ENCODE measurements at places on chromosomes 11 and 22.

DNA sequence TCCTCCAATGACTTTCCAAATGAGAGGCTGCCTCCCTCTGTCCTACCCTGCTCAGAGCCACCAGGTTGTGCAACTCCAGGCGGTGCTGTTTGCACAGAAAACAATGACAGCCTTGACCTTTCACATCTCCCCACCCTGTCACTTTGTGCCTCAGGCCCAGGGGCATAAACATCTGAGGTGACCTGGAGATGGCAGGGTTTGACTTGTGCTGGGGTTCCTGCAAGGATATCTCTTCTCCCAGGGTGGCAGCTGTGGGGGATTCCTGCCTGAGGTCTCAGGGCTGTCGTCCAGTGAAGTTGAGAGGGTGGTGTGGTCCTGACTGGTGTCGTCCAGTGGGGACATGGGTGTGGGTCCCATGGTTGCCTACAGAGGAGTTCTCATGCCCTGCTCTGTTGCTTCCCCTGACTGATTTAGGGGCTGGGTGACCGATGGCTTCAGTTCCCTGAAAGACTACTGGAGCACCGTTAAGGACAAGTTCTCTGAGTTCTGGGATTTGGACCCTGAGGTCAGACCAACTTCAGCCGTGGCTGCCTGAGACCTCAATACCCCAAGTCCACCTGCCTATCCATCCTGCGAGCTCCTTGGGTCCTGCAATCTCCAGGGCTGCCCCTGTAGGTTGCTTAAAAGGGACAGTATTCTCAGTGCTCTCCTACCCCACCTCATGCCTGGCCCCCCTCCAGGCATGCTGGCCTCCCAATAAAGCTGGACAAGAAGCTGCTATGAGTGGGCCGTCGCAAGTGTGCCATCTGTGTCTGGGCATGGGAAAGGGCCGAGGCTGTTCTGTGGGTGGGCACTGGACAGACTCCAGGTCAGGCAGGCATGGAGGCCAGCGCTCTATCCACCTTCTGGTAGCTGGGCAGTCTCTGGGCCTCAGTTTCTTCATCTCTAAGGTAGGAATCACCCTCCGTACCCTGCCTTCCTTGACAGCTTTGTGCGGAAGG, 2.9 kb downstream of the APOC3 start:
- DNase-seq: no peak

DNA sequence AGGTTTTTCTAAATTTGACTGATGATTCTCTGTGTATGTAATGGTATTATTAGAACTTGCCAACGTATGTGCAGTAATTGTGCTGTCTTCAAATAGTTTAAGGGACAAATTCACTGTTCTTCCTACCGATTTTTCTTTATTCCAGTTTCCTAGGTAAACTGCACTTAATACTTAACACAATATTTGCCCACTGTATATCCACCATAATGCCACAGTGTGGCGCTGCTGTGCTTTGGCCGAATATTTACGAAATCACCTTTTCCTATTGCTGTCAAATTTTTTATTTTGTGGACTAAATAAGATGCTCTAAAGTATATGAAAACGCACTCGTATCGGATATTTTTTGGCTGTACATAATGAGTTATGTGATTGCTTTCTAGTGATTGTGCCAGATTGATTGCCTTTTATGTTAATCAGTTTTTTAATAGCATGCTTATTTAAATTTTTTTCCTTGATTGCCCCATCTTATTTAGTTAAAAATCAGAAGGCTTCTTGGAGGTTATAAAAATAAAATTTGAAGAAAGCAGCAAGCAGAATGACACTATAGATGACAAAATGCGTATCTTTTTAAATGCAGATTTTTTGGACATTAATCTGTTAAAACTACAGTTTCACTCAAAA, 10.5 kb downstream of the AASDHPPT start:
- DNase-seq: peak; percentile 28

DNA sequence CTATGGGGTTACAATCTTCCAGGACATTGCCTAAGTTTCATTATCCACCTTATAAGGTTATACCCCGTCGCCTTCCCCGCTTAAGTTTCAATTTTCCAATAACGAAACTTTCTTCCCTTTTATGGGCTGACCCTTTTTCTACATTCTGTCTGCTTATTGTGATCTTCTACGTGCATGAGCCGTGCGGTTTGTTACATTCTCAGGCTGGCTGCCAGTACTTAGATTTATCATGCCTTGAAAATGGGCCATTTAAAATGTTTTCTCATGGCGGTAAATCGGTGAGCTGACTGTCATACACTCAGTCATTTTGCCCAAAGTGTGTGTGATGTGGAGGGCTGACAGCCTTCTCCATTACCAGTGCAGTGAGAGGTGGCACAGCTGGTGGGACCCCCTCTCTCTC, 23.3 kb downstream of the DGCR6L start:
- peak; percentile 4 for DNase-seq

DNA sequence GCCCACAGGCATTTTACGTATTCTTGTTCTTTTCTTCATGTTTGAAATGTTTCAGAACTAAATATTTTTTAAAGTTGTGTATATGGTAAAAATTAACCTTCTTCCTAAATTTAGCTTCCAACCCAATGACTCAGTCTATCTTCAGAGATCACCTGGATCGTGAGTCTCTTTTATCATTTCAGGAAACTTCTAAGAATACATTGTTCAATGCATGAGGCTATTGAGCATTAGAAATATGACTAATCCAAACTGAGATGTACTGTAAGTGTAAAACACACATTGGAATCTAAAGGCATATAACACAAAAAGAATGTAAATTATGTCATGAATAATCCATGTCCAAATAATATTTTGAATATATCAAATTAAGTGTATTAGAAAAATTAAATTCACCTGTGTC, 265.2 kb downstream of the LUZP2 start:
- DNase-seq: no peak

DNA sequence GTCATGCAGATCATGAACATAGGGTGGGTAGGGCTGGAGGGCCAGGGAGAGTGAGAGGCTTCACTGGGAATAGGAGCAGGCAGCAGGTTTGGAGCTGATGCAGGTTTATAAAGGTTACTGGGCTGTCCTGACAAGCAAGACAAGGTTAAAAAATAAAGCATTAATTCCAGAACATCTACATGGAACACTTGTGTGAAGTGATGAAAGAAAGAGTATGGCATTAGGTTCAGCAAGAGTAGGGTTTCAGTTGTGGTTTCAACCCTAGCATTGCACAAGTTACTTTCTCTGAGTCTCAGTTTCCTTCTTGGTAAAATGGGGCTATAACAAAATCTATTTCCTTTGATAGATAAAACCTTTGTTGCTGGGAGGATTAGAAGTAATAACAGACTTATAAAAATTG, 114.6 kb upstream of the SESN3 start:
- peak; percentile 79 for DNase-seq

DNA sequence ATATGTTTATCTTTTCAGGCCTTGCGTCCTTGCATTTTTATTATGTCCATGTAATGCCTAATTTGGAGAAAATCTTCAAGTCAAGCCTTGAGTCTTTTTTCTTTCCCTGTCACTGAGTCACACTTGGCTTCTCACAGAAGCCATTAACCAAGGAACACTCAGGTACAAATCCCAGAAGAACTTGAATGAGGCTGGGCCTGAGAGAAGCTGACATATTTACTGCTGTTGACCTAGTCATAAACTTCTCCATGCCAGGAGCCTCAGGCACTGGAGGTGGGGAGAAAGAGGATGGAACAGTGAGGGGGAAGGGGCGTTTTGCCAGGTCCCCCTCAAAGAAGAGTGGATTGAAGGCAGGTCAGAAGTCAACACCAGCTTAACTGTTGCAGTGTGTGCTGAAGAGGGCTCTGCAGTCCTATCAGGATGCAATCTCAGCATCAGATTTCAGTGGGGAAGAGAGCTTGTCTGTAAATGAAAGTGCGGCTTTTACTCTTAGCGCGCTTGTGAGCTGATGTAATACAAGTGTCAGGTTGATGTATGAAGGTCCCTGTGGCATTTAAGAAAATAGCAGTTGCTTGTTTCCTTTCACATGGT, 526.0 kb downstream of the ETS1 start:
- no peak for DNase-seq

DNA sequence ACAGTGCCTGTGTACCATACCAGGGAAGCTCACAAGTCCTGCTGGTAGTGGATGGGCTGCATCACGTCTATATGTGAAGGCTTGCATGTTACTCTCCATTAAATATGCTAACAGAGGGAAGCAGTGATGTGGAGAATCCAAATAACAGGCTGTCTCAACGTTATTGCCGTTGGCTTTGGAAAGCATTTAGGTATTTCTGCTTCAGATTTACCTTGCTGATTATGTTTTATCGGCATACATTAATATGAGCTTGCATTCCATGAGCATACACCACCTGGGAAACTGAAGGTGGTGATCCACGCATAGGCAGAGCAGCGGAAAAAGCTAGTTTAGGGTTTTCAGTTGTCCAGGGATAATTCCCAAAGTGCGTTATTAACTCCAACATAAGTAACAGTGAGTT, 175.0 kb downstream of the GRIK4 start:
- DNase-seq: no peak

DNA sequence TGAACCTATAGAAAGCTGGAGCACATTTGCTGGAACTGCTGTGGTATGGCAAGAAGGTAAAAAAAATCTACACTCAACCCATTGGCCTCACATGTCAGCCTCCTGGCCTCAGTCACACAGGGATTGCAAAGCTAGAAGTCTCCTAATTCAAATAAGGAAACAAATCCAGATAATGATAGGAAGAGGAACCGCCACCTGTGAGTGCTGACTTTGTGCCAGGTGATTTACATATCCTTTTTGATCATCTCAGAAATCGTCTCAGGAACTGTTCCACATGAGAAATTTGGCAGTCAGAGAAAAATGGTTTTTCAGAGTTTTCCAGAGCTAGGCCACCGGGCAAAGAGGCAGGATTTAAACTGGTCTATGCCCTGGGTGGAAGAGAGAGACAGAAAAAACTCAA, 986 bp downstream of the NLRP10 start:
- DNase-seq: no peak

- no peak for DNase-seq
Observed at GRCh38 chr11:33868647-33869461, 23.0 kb downstream of the LMO2 start.

DNA sequence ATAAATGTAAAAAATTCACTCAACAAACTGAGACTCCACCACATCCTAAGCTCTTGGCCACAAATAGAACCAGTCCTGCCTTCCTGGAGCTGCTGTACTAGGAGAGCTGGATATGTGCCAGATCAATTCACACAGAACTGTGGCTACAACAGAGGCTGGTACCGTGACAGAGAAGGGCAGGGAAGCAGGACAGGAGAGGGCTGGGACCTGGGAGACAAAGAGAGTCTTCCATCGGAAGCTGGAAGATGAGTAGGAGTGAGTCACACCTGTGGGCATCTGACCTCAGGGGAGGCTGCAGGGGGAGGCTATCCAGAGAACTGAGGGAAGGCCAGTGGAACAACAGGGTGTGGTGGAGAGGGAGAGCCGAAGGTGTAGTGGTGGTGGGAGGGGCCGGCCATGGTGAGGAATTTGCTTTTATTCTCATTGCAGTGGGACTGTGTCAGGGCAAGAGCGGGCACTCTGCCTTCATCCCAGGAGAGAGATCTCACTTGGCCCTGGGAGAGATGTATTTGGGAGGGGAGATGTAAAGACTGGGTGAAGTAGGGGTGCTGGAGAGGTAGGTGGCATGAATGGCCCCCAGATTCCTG, 1.9 kb upstream of the LTBP3 start:
- DNase-seq: no peak

- DNase-seq: no peak
Observed at GRCh38 chr22:43304831-43305590, 38.2 kb downstream of the SCUBE1 start.

DNA sequence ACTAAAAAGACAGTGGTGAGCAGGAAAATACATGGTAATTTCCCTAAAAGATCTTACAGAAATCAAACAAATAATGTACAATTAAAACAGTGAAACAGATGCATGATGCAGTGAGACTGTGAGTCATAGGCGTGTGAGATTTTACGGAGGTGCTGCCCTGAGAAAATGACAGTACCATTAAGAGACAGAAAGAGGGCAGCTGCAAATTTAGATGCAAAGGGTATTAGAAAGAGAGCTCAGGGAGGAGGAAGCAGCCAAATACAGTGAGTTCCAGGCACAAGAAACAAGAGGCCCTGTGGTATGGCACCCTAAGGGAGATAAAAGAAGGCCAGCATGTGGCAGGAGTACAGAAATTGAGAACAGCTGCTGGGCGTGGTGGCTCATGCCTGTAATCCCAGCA, 88.5 kb upstream of the FIBIN start:
- no peak for DNase-seq

- no peak for DNase-seq
Observed at GRCh38 chr11:47047972-47048371, 111.4 kb downstream of the CSTPP1 start.

- no peak for DNase-seq
Observed at GRCh38 chr22:39216143-39216490, 28.7 kb downstream of the PDGFB start.
